Effector CD8-positive, alpha-beta T cell (primary cell): ENCODE measurements at places on chromosomes 3 and 15.

DNA sequence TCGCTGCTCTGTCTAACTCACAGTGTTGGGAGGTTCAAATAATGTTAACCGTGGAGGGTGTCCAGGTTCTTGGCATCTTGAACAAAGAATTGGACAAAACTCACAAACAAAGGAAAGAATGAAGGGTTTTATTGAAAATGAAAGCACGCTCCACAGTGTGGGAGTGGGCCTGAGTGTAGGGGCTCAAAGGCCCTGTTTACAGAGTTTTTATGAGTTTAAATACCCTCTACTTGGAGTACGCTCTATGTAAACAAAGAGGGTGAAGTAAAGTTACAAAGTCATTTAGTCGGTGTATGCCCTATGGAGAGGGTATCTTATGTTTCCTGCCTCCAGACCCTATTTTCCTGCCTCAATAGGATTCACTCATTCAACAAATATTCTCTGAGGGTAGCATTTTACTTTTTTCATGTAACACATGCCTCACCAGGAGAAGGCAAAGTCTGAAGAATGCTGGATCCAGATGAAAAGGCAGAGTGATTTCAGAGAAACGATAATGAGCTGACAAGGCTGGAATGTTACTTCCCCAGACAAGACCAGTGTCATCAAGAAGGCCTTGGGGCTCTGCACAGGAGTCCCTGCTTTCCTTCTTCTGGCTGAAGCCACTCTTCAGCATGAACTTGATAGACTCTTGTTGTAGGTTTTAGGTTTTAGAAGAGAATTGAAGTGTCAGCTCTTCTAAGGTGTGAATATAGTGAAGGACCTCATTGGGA, 163.6 kb downstream of the FAM43A start:
- no peak for DNase-seq

- no peak for DNase-seq
Measured at GRCh38 chr3:129106320-129106719, 15.3 kb downstream of the RAB43 start.

- no peak for DNase-seq
Measured at GRCh38 chr15:63358241-63359029, 23.2 kb downstream of the CA12 start.

GRCh38 chr3:4984511-4984864, 5.3 kb downstream of the BHLHE40 start:
- DNase-seq, result no peak

DNA sequence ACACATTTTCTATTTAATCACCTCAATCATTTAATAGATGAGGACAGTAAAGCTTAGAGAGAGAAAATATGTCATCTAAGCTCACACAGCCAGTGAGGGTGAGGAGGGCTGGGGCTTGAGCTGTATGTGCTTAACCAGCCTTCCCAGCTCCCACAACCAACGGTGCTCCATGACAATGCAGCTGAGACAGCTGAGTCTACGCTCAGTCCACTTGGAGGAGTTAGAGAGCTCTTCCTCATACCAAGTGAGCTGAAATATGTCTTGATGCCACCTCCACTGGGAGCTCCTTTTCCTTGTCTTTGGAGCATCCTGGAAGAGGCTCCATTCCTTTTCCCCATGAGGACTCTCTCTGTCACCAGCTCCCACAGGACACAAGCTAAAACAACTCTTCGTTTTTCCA, 9.3 kb downstream of the HOMER2 start:
- DNase-seq, result no peak

DNA sequence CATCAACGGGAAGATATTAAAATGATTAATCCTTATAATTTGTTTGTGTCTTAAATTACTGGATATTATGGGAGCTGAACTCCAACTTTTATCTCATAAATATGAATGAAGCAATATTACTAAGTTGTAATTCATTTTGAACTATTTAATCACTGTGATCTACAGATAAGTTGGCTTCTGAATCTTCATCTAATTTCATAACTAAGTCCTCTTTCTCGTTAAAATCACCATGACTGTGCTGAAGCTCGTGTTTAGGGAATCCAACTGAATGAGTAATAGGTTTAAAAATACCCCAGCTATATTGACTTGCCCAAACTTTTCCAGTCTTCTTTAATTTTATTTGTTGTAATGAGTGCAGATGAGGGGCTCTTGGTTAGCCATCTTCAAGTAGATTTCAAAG, 14.1 kb downstream of the MDFIC2 start:
- DNase-seq, result no peak

DNA sequence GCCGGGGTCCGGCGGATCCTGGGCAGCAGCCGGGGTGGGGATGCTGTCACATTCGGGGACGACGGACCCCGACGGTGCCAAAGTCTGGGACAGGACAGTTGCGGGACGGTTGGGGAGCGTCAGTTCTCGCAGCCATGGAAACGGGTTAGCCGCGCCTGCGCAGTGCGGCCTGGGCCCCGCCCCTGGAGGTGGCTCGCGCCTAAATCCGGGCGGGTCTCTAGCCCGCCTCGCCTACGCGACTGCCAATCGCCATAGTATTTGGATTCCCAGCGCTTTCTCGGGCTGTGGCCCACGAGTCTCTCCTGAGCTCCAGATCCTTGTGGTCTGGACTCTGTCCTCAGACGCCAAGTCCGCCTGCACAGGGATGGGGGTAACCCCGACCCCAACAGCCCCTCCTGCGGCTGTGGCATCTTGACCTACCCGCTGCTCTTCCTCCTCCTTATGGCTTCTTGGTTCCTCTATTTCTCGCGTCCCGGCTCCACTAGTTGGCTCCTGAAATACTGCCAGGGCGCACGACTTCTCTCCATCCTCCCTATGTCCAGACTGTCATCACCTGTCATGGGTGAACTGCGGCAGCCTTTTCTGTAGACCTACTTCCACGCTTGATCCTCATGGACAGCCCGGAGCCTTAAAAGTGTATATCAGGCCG, at the start of gene ZMYND10:
Gene ZMYND10 (minus strand): TSS at position 147 of the 649 bp plus-strand sequence. CDS start 153 bp downstream, outside the sequence.
- DNase-seq, result peak; percentile 71

DNA sequence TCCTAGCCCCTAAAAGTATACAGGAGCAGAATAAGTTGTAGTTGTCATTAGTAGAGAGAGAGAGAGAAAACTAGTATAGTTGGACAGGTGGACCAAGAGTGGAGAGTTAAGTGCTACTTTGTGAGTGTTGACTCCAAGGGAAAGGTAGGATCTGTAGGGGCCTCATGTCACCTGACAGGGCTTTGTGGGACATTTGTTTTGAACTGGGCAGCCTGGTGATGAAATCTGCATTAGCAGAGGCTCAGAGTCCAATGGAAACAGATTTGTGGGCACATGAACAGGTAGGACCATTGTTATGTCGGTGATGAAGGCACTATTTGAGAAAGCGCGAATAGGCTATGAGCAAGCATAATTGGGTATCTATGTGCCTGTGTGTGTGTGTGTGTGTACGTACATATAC, 43.5 kb downstream of the SGO1 start:
- DNase-seq, result no peak

DNA sequence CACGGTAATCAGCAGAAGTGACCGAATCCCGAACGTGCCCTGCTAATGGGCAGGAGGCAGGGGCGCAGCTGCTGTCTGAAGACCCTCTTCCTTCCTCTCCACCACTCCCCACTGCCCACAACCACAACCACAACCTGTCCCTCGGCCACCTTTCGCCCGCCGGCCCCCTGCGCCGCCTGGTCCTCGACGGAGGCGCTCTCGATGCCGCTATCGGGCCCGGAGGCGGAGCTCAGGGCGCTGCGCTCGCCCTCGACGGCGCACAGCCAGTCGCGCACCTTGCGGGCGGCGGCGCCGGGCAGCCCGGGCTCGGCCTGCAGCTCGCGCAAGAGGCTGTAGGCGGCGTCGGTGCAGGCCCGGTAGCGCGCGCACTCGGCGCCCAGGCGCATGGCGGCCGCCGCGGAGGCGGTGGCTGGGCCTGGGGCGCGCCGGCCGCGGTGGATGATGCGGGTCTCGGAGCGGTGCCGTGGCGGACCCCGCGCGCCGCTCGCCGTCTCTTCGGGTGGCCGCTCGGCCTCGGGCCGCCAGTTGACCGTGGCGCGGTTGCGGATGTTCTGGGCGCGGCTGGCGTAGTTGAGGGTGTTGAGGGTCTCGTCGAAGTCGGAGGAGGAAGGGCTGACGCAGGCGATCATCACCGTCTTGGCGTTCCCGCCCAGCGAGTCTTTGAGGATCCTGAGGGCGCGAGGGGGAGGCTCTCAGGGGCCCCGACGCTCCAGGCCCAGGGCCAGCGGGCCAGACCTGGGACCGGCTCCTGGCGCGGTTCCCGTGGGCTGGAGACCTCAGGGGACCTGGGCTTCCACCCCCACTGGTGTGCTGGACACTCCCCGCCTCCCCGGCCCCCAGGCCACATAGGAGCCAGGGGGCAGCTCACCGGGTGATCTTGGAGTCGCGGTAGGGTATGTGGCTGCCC, 6.9 kb downstream of the KIF7 start:
- no peak for DNase-seq

DNA sequence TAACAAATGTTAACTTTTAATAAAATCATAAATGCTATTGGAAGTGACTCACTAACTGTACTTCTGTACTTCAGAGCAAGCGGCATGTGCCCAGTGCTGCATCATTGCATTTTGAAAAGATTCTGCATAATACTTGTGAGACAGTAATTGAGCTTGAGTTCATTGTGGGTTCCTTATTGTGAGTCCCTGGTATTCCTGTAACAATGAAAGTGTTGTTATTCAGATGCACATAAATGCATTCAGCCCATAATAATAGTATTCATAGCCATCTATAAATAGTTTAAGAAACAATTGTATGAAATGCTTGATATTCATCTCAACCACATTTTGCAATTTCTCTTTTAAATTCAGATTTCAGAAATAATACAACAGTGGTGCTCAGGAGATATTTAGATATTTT, 976.4 kb downstream of the CADM2 start:
- DNase-seq, result no peak

GRCh38 chr3:52429779-52430415, 15.0 kb downstream of the SEMA3G start:
- DNase-seq, result no peak

- DNase-seq, result no peak
Measured at GRCh38 chr3:116947148-116947547, 237.6 kb downstream of the TUSC7 start.

GRCh38 chr15:90184786-90185704, 16.1 kb upstream of the SEMA4B start:
- DNase-seq, result peak; percentile 41

DNA sequence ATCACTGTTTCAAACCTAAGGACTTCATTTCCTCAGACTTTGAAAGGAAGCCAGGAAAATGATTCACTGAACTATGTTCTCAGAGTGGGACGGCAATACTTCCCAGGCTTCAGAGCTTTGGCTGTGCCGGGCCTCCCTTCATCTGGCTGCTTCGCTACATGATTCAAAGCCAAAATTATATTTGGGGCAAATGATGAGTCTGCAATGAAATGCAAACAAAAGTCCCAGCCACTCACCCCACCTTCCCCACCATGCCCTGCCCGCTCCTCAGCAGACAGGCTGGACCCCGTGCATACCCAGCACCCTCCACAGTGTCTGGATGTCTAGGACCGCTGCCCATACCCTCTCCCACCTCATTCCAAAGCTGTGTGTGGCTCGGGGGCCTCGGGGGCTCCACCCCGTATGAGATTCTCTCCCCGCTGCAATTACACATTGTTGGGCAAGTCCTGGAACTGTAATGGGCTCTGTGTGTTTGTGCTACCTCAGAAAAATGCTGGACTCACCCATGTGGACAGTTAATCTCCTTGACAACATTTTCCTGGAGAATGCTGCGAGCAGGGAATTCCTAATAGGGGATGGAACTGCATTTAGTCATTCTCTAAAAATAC, 32.2 kb downstream of the ATP10A start:
- DNase-seq, result no peak

DNA sequence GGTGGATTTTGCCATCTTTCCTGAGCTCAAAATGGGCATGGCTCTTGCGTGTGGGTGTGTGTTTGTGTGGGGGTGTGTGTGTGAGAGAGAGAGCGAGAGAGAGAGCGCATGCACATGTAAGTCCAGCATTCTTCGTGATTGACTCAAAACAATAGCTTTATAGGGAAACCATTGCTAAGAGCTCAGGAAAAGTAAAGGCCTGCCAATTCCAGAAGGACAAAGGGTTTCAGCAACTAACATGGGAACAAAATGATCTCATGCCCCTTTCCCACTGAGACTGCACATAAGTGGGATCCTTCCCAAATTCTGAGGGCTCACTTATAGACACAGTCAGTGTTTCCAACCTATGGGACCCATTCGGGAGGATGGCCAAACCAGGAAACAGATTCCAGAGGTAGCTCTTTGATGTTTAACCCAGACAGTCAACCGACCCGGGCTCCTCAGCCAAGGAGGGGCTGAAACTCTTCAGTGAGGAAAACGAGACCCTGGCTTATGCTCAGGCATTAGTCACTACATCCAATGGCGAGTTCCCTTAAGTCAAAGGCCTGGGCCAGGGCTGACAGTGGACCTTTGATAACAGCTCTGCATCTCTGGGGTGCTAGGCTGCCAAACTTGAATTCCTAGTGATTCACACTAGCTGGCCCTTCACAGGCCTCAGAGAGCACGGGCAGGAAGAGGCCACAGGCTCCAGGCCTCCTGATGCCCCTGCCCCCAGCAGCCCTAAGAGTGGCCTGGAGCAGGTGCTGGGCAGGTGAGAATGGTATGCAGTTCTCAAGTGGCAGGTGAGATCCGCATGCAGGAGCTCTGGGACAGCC, 305.0 kb upstream of the C2CD4B start:
- DNase-seq, result no peak

GRCh38 chr3:69409831-69410230, 23.9 kb upstream of the FRMD4B start:
- DNase-seq, result no peak

DNA sequence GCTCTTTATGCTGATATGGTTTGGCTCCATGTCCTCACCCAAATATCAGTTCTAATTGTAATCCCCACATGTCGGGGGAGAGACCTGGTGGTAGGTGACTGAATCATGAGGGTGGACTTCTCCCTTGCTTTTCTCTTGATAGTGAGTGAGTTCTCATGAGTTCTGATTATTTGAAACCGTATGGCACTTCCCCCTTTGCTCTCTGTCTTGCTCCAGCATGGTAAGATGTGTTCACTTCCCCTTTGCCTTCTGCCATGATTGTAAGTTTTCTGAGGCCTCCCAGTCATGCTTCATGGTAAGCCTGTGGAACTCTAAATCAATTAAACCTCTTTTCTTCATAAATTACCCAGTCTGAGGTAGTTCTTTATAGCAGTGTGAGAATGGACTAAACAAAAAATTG, 107.6 kb downstream of the IMPG2 start:
- no peak for DNase-seq

- no peak for DNase-seq
Measured at GRCh38 chr15:51155016-51155580, 60.4 kb upstream of the TNFAIP8L3 start.

DNA sequence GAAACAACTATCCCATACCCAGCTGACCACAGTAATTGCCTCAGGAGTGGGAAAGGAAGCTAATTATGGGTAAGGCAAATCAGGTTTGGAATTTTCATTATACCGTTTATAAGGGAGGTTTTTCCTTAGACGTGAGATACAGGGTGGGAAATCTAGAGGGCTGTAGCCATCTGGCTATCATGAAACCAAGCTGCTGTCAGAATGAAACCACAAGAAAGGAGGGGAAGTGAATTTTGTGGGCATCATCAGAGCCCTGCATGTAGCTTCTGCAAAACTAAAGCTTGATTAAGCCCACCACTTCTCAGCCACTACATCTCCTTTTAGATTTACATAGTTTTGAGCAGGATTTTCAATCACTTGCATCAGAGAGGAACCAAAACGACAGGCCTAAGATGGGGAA, 893.5 kb downstream of the TUSC7 start:
- DNase-seq, result no peak

- DNase-seq, result no peak
Measured at GRCh38 chr15:89150762-89151664, 62.8 kb downstream of the ABHD2 start.
